ENCODE measurements at places on chromosomes 4 and X.

- DNase-seq = no peak
These were observed 139.3 kb downstream of the GASK1B start for GRCh38 chr4:158033416-158034120.

- no peak for DNase-seq
These were observed 170.3 kb downstream of the RAB28 start for GRCh38 chr4:13313856-13314255.

DNA sequence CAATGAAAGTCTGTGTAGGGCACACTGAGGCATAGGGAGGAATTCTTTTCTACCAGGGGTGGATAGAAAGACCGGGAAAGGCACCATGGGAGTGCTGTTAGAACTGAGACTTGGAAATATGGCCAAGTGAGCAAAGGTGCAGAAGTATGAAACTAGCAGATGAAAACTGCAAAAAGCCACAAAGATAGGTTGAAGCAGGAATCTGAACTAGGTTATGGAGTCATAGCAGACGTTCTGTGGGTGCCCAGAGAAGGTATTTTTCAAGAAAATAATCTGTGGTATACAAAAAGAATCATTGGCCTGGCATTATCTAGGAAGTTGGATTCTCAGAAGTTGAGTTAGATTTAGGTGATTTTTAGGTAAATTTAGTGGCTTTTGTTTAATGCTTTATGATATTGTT lies 48.5 kb downstream of the SMAD1 start:
- no peak for DNase-seq

- DNase-seq = no peak
These were observed 51.9 kb downstream of the PHKA2 start for GRCh38 chrX:18931972-18932371.

GRCh38 chr4:135718019-135718418 lies 1516.4 kb upstream of the PABPC4L start:
- no peak for DNase-seq

All from AG09309 (cell line).